GM23248 (cell line): ENCODE measurements at places on chromosomes 3 and 15. TPM values are rescaled to one million over a fixed set of nuclear protein-coding genes. Genes with fewer than 3 reads are reported as not detected.

DNA sequence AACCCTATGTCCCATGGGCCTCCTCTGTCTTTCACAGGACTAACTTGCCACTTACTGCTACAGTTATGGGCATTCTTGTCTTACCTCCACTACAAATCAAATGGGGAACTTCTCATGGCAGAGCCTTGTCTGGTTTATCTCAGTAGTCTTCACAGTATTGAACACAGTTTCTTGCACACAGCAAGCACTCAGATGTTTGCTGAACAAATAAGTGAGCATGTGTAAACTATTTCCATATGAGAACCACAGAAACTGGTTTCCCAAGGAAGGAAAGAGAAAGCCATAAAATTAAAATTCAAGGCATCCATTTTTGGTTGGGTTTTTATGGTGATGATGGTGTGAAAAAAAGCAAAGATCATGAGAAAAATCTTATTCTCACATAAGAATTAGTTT lies 189.2 kb downstream of the MEX3B start:
- DNase-seq: no peak

GRCh38 chr3:31946484-31947081 lies 34.5 kb downstream of the OSBPL10 start:
- no peak for DNase-seq

- DNase-seq: no peak
Measured at GRCh38 chr15:83110381-83110780, 2.9 kb downstream of the TM6SF1 start.

DNA sequence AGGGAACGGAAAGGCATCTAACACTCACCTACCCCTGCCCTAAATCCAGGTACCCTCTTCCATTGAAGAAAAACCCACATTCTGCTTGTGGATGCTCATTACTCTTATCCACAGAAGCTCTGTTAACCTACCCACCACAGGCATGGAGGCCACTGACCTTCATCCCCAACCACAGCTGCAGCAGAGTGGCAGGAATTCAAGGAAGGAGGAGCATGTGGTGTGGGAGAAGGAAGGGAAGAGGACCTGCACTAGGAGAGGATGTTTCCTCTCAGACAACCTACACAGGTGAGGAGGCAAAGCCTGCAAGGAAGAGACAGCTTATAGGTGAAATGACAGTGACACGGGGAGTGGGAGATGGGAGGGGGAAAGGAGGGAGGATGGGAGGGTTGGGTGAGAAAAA lies 192.5 kb upstream of the TSC22D2 start:
- DNase-seq: no peak

- DNase-seq: peak; percentile 77
Measured at GRCh38 chr3:62876064-62876463, 848 bp upstream of the CADPS start.

GRCh38 chr3:127784865-127785710 lies 37.2 kb downstream of the MGLL start:
- no peak for DNase-seq

- DNase-seq: no peak
Measured at GRCh38 chr3:172536505-172536904, 13.3 kb upstream of the TNFSF10 start.

DNA sequence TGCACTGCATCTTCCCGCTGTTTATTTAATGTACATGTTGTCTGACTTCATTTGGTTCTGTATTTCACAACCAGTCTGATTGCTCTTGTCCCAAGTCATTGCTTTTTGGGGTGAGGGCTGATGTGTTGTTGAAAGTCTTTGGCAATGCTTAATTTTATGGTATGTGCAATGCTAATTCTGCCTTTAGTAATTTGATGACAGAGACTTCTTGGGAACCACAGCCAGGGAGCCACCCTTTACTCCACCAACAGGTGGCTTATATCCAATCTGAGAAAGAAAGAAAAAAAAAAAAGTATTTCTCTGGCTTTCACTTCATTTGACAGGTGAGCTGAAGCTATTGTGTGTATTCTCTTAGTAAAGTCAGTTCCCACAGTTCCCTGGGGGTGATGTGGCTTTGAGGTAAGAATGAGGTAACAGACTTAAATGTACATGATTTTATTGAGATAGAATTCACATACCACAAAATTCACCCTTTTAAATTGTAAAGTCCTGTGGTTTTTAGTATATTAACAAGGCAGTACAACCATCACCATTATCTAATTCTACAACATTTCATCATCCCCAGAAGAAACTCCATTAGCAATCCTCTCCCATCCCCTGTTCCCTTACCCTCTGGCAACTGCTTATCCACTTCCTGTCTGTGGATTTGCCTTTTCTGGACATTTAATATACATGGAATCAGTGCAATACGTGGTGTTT lies 97.3 kb downstream of the SLCO3A1 start:
- peak; percentile 25 for DNase-seq

DNA sequence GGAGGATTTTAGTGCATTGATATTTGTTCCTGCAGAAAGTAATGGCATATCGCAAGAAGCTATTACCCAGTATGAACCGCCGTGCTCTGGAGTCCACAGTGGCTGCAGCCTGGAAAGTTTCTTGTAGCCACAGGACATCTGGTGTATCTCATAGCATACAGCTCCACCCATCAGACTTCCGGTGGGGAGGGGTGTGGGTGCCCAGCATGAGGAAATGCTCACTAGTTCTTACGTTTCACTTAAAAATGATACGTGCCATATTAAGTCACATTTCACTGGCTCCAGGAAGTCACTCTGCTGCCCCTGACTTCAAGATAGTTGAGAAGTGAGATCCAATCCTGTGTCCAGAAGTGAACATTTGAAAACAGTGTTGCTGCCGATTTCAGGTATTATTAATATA lies 990.4 kb downstream of the GBE1 start:
- peak; percentile 82 for DNase-seq

DNA sequence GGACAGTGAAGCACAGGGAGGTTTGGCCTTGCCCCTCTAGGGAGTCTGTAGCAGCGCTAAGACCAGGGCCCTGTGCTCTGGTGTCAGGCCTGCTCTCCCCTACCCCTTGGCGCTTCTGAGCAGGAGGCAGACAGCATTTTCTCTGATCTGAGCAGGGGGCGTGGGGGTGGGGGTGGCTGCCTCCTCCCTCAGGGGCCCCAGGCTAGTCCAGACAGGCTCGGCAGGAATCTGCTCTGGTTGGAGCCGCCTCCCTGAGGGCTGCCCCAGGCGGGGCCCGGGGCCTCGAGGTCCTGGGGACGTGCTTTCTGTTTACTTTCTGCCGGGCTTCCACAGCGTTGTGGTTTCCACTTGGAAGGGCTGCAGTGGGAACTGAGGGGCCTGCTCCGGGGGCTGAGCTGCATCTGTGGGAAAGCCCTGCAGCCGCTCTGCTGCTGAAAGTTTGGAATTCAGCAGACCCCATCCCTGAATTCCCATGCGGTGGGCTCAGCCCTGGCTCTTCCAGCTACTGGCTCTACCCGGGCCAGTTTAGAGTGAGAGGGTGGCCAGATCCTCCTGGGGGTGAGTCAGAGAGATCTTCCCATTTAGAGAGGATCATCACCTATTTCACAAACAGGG lies 105.4 kb downstream of the LINGO1 start:
- DNase-seq: no peak

DNA sequence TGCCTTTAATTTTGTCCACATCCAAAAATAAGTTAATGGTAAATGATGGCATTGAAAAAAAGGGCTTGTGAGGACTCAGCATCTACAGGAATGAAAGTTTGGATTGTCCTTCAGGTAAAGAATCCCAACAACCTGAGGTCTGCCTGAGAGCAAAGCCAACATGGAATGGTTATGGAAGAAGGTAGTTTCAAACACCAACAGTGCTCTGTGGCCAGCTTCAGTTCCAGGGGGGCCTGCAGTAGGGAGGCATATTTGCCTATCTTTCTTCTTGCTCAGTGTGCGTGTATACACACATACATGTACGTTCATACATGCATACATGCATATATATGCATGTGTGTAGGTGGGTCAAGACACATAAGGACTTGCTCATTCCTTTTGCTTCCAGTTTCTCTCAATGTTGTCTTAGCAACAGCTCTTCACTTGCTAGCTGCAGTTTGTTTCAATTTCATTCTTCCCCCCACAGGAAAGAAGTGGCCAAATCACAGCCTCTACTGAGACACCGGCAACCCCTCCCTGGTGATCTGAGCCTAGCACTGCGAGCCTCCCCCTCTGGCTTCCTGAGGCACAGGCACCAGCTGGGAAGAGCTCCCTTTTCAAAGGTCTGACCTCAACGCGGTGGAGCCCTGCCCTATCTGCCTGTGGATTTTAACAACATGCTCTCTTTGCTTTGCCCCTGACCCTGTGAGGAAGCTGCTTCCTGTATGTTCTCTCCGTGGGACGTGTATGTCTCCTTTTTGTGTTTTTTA lies 146.2 kb downstream of the KLF13 start:
- DNase-seq: peak; percentile 68

DNA sequence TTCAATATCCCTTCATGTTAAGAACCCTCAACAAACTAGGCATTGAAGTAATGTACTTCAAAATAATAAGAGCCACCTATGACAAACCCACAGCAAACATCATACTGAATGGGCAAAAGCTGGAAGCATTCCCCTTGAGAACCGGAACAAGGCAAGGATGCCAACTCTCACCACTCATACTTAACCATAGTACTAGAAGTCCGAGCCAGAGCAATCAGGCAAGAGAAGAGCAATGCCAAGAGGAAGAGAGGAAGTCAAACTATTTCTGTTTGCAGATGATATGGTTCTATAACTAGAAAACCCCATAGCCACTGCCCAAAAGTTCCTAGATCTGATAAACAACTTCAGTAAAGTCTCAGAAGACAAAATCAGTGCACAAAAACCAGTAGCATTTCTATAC lies 161.9 kb downstream of the UBE2E2 start:
- no peak for DNase-seq

DNA sequence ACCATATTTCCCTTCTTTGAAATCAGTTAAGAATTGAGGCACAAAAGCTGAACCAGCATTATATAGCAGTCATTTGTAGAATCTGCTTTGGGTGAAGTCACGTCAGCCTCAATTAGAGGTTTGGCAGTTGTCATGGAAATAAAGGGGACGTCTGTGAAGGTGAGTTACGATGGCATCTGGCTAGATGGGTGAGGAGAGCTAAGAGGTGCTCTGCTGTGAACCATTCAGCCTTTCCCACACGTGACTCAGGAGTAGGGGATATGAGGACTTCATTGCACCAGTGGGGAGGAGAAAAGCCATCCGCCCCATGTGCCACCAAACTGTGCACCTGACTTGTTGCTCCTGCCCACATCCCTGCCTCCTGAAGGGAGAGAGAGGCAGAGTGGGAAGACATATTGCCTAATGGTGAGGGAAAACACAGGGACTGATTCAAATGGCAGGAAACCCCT lies 2.8 kb upstream of the C15orf40 start:
- DNase-seq: no peak

DNA sequence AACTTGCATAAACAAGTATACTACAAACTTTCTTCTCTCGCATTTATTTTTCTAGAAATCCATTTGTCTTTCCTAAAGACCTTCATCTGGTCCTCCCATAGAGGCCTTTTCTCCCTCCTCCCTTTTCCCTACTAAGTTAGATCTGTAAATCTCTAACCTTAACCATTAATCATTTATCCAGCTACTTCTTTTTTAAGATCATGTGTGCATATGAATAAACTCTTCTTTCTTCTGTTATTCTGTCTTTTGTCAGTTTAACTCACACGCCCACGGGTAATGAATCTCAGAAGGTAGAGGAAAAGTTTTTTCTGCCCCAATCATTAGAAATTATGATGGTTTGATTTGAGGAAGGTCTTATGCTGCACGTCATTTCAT lies 48.7 kb upstream of the FHIT start:
- no peak for DNase-seq

- peak; percentile 36 for DNase-seq
Measured at GRCh38 chr3:57224856-57225255, 2.7 kb upstream of the APPL1 start.

- no peak for DNase-seq
Measured at GRCh38 chr3:185746470-185746869, 78.4 kb downstream of the IGF2BP2 start.

DNA sequence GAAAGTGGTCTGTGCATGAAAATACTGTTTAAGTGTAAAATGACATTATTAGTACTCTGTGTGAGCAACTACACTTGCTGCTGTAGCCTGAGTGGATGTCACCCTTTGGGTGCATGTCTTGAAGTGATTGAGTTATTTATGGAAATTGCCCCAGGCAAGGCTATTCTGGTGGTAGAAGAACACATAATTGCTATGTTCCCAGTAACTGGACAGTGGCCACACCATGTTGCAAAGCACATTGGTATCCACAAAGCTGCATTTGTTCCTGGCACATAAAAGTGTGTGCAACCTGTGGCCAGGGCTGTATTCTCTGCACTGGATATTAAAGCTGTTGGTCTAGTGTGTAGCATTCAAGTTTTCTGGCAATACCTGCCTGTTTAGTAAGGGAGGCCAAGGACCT lies 23.8 kb downstream of the MTMR14 start:
- DNase-seq: no peak

- no peak for DNase-seq
Measured at GRCh38 chr3:41035456-41036022, 163.8 kb upstream of the CTNNB1 start.

- DNase-seq: no peak
Measured at GRCh38 chr3:38154625-38155255, 10.6 kb upstream of the OXSR1 start.

DNA sequence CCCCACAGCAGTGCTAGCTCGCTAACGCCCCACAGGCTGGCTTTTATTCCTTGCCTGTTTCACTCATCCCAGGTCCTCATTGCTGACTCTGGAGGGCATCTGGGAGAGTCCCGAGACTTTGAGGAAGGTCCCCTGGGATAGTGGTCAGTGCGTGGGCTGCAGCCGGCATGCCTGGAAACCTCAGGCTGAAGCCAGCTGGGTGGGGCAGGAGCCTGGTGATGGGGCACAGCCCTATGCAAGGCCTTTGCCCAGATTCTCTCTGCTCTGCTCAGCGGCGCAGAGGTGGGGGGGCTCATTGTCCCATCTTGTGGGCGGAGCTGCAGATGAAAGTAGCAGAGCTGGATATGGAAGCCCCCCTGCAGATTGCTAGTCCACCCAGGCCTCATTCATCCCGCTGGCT lies 55.7 kb upstream of the SMAD6 start:
- DNase-seq: peak; percentile 96

GRCh38 chr3:16789344-16790120 lies 95.2 kb upstream of the PLCL2 start:
- DNase-seq: no peak

DNA sequence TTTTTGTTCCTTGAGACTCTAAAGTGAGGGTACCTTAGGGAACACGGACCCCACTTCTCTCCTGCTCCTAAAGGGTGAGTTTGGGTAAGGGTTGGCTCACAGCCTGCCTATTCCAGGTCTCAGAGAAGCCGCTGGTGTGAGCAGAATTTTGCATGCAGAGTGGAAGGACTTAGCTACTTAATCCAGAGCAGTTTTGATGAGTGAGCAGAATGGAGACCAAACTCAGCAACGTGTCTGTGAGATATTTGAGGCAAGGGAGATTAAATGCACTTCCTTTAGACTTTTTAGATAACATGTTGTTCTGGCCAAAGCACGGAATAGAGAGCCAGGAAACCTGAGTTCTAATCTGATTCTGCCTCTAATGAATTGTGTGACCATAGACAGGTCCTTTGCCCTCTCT lies 5.1 kb downstream of the SLC24A1 start:
- no peak for DNase-seq

Gene PLCL2
- 3.7 and 5.1 TPM in 2 replicates for total RNA-seq

Gene KNG1
- total RNA-seq: not detected in 2 replicates

Gene SHF
- 0.25 and 0.32 TPM in 2 replicates for total RNA-seq

Gene BCL2A1
- total RNA-seq: 1.6 TPM in 1 of 2 replicates, not detected in the other

Gene PEAK1
- 72.5 and 74.5 TPM in 2 replicates for total RNA-seq

Gene GDPGP1
- 9.0 TPM in 2 replicates for total RNA-seq

Gene WDR72
- total RNA-seq: not detected in 2 replicates

Gene ITGA11
- 352 and 408 TPM in 2 replicates for total RNA-seq

Gene KBTBD8
- 0.76 and 0.86 TPM in 2 replicates for total RNA-seq

Gene DLEC1
- not detected in 2 replicates for total RNA-seq

Gene NGRN
- 98.8 and 122 TPM in 2 replicates for total RNA-seq

Gene CPA3
- total RNA-seq: not detected in 2 replicates

Gene CCDC39
- not detected in 2 replicates for total RNA-seq
